Activated CD4-positive, alpha-beta T cell treated with anti-CD3 and anti-CD28 coated beads, Interleukin-2, amount 50 U/mL, for 1 hour (primary cell): ENCODE measurements at places on chromosomes 3 and 15.

DNA sequence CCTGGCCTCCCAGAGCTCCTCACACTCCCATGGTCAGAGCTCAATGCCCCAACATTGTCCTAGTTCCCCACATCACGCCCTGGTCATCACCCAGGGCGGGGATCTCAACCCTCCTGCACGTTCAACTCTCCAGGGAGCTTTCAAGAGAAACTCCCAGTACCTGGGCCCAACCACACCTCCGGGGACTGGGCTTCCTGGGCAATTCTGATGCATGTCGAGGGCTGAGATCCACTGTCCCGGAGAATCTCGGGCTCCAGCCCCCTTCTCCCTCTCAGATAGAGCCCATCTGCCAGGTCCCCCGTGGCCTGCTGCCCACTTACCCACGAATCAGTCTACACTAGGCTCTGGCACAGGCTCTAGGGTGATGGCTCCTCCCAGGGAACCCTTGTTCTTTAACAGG is 39.2 kb downstream of the UMPS start:
- no peak for DNase-seq

DNA sequence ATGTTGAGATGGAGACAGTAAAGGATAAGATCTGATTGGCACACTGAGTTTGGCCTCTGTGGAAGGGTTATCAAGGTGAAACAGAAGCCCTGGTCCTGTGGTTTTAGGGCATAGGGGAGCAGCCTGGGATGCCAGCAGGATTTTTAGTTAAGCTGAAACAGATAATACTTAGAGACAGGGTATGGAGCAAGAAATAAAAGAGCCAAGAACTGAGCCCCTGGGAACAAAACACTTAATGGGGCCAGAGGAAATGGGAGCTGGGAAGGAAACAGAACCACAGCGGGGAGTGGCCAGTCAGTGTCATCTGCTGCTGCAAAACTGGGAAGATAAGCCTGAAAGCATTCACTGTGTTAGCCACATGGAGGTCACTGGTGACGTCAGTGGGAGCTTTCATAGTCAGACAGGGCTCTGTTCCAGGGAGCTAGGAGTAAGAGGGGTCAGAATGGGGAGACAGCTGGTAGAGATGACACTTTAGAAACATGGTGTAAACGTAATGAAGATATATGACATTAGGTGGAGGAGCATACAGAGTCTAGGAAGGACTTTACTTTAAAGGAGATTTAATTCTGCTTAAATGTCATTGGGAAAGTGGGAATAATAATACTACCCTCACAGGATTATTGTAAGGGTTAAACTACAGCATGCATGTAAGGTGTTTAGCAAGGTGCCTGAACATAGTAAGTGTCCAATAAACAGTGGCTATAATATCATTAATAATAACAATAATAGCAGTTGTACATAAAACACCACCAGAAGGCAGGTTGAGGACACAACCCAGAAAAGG is 172.7 kb upstream of the CTNNB1 start:
- no peak for DNase-seq

GRCh38 chr3:151351648-151352047 is 22.3 kb upstream of the P2RY13 start:
- no peak for DNase-seq

DNA sequence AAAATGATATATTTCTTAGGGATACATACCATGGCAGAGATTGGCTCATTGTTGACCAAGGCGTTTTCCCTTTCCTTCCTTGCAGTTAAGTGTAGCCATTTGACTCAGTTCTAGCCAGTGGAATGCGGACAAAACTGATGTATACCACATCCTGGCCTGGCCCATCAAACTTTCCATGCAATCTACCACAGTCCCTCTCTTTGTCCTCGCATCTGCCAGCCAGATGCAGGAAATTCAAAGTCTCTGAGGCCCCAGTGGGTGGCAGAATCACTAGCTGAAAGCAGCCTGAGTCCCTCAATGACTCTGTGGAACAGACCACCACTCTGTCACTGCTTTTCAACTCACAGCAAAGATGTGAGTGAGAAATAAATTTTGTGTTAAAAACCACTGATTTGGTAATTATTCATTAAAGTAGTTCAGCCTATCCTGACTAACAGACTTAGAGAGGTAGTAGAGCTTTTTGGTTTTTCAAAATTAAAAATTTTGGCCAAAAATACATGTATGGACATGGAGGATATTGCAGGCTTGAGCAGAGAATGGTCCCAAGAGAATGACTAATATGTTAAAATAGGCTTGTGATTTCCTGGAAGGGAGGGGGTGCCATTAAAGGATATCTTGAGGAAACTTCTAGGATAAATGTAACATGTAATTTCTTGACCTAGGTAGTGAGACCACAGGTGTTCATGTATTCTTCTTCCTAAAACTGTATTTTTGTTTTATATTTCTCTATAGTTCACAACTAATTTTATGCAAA is 10.9 kb downstream of the LRRFIP2 start:
- DNase-seq, result no peak

DNA sequence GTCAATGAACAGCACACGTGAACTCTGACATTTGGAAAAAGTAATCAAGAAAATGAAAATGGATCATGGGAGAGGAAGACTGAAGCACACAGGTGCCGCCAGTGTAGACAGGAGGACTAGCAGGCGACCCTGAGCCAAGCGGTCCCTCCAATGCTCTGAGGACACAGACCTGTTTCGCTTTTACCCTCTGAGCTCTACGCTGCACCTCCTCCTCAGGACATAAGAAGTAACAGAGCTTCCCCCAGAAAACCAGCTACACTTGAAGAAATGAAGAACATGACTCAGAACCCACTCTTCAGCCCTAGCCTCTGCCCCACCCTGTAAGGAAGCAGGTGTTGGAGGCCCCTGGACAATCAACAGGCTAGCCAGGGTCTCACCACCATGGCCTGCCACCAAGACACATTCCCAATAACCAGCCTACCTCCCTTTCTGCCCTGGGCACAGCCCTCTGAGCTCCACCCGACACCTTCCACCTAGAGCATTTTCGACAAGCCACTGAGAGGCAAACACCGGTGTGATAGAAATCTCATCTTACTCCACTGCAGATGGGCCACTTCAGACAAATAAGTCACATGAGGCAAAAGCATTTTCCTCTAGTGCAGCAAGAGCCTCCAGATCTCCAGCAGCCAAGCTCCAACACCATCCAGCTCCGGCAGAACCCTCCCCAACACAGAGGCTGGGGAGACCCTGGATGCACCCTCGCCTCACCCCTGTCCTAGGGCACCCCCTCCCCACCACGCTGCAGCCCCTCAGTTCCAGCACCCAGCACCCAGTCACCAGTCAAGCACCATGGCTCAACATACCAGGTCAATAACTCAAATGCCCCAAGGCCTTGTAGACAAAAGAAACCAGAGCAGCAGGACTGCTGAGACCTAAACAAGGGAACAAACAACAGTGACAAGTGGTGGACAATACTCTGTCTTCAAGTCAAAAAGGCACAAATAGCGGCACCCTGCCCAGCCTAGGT is 11.4 kb downstream of the FAM174B start:
- DNase-seq, result no peak

- DNase-seq, result no peak
Observed at GRCh38 chr15:84829428-84829827, 12.3 kb downstream of the ALPK3 start.

GRCh38 chr15:85488997-85489396 is 108.6 kb downstream of the AKAP13 start:
- no peak for DNase-seq

GRCh38 chr15:47796830-47797229 is 79.5 kb downstream of the SEMA6D start:
- no peak for DNase-seq

DNA sequence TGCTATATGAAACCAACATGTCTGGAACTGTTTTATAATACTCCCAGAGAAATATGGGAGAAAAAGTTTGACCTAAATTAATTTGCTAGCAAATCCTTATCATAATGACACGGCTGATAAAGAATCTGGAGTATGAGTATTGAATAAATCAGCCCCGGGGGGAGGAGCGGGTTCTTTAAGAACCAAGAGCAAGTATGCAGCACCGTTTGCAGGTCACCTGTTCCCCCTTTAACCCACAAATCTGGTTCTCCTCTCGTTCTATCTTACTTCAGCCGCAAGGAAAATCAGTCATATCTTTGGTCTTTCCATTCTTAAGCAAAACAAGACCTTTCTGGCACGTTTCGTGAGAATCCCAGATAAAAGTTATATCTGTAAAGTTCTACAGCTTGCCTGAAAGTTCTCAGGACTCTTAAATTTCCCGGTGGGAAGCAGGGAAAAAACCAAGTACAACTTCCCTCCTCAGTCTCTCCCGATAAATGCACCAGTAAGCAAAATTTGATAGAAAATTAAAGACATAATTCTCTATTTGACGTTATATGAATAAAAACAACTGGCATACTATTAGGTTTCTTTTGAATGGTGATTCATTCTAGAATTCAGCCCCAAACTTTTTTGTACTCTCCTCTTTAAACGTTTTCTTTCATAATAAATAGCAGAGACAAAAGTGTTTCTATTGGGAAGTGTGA is 348.6 kb downstream of the ZBBX start:
- no peak for DNase-seq

DNA sequence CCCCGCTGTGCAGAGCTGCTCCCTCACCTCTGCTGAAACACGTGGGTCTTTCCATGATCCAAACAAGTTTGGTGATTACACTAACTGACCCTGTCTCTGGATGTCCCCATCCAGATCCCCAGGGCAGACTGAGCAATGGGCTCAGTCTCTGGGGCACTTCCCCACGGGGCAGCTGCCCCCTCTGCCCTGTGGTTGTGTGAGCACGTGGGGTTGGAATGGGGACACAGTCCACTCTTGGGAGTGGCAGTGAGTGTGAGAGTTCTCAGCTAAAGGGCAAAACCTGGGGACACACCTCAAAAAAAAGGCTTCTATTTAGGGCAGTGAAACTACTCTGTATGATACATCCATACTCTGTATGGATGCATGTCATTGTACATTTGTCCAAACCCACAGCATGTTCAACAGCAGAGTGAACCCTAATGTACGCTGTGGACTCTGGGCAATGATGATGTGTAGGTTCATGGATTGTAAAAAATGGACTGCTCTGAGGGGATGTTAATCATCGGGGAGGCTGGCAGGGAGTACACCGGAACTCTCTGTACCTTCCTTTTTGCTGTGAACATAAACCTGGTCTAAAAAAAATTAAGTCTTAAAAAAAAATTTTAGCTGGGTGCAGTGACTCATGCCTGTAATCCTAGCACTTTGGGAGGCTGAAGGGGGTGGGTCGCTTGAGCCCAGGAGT is 49.9 kb upstream of the BLM start:
- no peak for DNase-seq

GRCh38 chr3:194736277-194736895 is 50.7 kb downstream of the FAM43A start:
- no peak for DNase-seq

DNA sequence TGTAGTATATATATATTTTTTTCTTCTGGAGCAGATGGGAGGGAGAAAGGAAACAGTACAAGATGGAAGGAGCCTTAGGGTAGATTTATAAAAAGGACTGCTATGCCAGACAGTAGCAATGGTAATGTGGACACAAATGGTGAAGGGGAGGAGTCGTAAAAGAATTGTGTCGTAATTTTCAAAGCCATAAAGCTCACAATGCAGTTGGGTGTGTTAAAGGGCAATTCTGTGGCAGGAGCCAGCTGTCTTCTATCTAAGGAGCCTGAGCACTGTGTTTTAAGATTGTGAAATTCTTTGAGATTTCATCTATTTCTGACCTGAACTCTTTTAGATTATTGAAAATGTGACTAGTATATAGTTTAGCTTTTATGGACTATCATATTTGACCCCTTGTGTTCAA is 58.9 kb downstream of the CNOT10 start:
- DNase-seq, result no peak

GRCh38 chr3:69864141-69864540 is 124.9 kb downstream of the MITF start:
- no peak for DNase-seq

DNA sequence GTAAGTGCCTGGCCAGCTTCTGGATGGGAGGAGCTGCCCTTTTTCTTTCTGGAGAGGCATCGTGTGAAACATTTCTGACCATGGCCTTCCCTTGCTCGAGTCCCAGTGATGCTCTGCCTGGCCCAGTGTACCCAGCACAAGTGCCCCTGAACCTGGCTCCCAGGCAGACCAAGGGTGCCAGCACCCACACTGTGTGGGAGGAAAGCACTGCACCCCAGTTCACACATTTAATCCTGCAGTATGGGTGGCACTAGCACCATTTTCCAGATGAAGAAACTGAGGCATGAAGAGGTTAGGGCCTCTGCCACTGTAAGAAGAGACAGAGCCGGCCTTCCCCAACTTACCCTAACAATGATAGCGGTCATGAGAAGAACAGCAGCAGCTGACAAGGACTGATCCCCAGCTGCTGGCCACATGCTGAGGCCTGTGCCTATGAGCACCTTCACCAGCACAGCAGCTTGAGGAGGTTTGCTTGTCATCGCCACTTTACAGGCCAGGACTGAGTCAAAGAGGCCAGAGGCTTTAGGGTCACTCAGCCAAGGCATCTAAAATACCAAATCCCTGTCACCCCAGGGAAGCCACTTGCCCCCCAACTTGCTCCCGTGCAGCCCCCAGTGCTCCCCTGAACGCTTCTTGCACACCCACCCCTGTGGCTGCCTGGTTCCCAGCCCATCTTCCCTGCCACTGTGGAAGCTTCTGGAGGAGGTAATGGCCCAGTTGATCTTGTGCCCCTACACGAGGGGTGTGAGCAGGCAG is 15.0 kb downstream of the PRR23E start:
- DNase-seq, result no peak

- no peak for DNase-seq
Observed at GRCh38 chr3:76131396-76132153, 346.2 kb upstream of the ZNF717 start.

DNA sequence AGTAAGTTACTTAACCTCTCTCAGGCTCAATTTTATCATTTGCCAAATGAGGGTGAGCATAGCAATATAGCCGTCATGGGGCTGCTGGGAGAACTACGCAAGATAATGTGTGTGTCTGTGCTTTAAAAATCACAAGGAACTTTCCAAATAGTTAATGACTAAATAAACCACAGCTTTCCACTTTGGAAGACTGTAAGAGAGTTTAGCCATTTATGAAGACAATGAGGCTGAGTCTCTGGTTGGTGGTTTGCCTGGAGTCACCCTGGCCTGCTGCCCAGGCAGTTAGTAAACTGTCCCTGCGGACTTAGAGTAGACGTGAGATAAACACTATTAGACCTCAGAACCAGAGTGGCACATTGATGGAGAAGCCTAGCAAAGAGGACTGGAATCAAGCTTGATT is 357.7 kb downstream of the CLSTN2 start:
- no peak for DNase-seq

GRCh38 chr15:47374222-47374621 is 343.1 kb upstream of the SEMA6D start:
- no peak for DNase-seq

- DNase-seq, result no peak
Observed at GRCh38 chr3:159319156-159319555, 517.3 kb downstream of the MFSD1 start.

GRCh38 chr15:84934942-84935729 is 46.5 kb upstream of the PDE8A start:
- DNase-seq, result no peak

DNA sequence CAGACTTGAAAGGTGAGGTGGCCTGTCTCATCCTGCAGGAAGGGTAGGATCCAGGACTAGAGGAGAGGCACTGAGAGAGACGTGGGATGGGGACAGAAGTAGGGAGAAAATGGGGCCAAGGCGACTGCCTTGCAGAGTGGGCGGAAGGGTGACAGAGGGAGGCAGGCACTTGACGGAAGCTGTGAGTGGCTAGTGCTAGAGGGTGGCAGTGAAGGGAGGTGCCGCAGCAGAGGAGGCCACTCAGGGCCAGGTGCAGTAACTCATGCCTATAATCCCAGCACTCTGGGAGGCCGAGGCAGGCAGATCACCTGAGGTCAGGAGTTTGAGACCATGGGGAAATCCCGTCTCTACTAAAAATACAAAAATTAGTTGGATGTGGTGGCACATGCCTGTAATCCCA is 7.3 kb downstream of the CCDC33 start:
- DNase-seq, result no peak
